ENCODE measurements at places on chromosomes 5 and 9.

DNA sequence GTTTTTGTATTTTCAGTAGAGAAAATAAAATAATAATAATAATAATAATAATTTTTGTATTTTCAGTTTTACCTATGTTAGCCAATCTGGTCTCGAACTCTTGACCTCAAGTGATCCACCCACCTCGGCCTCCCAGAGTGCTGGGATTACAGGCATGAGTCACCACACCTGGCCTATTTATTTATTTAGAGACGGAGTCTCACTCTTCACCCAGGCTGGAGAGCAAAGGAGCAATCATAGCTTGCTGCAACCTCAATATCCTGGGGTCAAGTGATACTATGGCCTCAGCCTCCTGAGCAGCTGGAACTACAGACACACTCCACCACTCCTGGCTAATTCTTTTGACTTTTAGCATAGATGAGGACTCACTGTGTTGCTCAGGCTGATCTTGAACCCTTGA, 167.5 kb downstream of the TLE1 start:
- no peak for DNase-seq

- no peak for DNase-seq
Measured at GRCh38 chr9:82216435-82216834, 227.9 kb downstream of the SPATA31D1 start.

DNA sequence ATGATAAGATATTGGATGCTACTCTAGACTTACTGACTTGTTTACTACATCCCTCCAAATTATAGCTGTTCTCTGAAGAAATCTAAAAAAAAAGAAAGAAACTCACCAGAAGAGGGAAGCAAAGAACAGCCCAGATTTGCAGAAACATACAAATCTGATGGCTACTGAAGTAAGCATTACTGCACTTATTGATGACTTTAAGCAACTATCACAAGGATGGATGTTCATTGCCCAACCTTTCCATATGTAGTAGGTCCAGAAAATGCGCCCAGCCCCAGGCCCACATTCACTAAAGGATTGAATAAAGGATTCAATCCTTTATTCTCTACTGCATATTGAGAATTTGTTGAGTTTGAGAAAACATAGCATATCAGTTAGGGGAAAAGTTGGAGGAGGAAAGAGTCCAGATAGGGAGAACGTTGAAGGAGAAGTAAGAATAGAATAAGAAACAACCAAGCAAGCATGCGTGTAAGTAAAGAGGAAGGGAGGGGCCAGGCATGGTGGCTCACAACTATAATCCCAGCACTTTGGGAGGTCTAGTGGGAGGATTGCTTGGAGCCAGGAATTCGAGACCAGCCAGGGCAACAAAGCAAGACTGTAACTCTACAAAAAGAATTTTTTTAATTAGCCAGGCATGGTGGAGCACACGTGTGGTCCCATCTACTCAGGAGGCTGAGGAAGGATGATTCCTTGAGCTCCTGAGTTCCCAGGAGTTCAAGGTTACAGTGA, 33.8 kb upstream of the DTWD2 start:
- peak; percentile 75 for DNase-seq

DNA sequence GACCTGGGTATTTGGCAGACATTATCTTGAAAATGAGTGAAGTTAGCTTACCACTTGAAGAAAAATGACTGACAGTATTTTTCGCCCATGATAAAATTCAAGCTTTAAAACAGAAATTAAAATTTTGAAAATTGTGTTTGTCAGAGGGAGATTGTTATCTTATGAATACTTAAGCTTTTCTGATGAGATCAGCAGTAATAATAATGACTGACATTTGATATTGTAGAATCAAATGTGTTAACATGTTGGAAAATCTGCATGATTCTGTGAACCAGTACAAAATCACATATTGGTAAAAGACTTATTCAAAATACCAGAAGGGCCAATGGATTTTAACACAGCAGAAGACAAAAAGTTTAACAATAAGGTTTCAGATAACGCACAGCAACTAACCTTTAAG, 94.0 kb downstream of the MSX2 start:
- DNase-seq: no peak

GRCh38 chr5:2105141-2105540, 222.4 kb upstream of the IRX4 start:
- DNase-seq: no peak

GRCh38 chr5:180595381-180596114, 4.2 kb upstream of the SCGB3A1 start:
- DNase-seq: no peak

GRCh38 chr5:228886-229285, 10.8 kb downstream of the SDHA start:
- peak; percentile 86 for DNase-seq
